ENCODE measurements at places on chromosomes 2 and 18.

DNA sequence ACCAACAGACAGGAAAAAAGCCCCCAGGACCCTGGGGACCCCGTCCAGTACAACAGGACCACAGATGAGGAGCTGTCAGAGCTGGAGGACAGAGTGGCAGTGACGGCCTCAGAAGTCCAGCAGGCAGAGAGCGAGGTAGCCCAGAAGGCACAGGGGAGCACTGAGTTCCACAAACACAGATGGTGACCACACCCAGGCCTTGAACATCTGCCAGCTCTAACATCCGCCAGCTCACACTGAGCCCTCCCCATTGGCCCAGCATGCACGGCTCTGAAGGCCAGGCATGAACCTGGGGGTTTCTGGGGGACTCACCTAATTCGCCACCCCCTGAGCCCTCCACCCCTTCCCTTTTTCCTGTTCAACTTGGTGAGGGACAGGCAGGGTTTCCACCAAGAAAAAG is 25.6 kb upstream of the PRLH start:
- no peak for DNase-seq

DNA sequence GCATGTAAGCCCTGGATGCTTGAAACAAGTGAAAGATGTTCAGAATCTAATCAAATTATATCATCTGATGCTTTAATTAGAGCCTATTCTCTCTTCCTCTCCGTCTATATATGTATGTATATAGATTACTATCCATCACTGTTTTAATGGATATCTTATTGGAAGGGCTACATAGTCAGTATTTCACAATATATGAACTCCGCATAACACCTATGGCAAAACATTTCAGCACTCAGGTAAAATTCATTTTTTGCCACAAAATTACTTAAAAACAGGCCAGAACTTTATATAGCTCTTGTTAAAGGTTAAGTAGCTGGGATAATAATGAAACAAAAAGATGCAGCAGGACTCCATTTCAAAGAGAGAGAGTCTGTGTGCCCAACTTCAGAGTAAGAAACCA is 1.2 kb downstream of the PJVK start:
- DNase-seq = no peak

- no peak for DNase-seq
Measured at GRCh38 chr2:174327021-174327840, 7.5 kb upstream of the SP9 start.

DNA sequence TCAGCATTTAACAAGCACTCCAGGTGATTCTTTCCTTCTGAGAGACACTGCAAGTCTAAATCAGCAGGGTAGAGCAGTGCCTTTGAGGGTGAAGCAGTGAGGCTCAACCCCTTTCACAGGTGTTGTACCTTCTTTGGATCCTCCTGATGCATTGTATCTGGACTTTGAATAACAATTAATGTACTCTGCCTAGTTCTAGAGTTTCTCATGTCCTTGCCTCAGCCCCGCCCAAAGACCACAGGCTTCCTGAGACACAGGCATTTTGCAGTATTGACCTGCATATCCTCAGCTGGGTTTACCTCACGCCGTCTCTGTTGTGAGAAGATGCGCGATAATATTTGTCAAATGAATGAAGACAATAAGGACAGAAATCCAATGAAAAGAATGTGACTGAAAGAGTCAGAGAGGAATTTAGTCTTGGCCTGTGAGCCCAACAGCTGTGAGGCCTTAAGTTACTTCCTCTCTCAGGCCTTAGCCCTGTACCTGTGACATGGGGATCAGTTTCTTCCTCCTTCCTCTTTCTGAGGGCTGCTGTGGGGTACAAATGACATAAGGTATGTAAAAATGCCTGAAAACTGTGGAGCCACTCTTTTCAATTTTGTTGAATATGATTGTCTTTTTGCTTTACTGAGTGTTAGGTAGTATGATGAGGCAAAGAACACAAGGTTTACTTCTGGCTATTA is 43.7 kb downstream of the WIPF1 start:
- peak; percentile 45 for DNase-seq

DNA sequence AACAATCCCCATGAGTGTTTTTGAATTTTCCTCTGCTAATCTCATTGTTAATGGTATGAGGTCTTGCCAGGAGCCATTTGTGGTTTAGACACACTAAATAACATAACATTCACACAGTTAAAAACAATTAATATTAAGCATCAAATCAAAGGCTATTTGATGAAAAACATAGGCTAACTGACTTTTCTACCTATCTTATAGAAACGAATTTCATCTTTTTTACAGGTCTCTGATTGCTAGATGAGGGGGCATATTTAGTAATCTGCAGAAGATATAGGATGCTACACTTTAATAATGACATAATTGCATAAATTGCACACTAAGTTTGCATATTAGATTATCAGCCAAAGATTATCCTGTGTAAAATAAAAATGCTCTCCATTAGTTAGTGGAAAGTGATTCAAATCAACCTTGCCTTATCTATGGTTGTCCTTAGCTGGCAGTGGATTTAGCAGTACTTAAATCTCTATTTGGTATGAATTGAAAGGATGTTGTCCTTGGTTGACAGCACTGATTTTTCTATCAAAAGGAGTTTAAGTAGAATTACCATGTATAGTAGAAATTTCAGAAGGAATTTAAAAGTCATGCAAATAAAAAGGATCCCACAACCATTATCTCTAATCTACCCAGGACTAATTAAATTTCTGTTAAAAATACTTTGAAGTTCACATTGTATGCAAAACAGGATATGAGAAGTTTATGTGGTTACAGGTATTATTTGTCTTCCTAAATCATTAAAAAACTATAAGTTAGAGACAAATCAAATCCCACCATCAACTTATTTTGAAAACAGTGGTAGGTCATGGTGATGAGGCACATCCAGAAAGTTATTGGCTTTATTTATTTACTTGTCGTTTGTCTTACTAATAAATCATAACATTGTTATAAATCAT is 50.6 kb upstream of the SPAG16 start:
- no peak for DNase-seq

GRCh38 chr2:233217892-233218377 is 33.5 kb upstream of the ATG16L1 start:
- DNase-seq = no peak

GRCh38 chr18:8455661-8456614 is 153.3 kb upstream of the RAB12 start:
- no peak for DNase-seq

- DNase-seq = no peak
Measured at GRCh38 chr18:44098551-44099098, 582.1 kb upstream of the SETBP1 start.

GRCh38 chr2:206859330-206859739 is 80.0 kb upstream of the CPO start:
- DNase-seq = peak; percentile 37

GRCh38 chr2:4246364-4247131 is 543.2 kb downstream of the DCDC2C start:
- no peak for DNase-seq

- DNase-seq = no peak
Measured at GRCh38 chr2:29777161-29777560, 144.2 kb downstream of the ALK start.

Data from central memory CD4-positive, alpha-beta T cell (primary cell).